SK-N-SH (cell line): ENCODE measurements at places on chromosomes 13 and 19. TPM values are rescaled to one million over a fixed set of nuclear protein-coding genes. Genes with fewer than 3 reads are reported as not detected.

The NLRP5 gene
- not detected in 2 replicates for polyA plus RNA-seq

The AKAP8L gene
- polyA plus RNA-seq = 44.7 and 46.1 TPM in 2 replicates

The DNMT1 gene
- polyA plus RNA-seq = 46.1 and 58.3 TPM in 2 replicates

The CEACAM3 gene
- not detected in 2 replicates for polyA plus RNA-seq

The LYPD4 gene
- not detected in 2 replicates for polyA plus RNA-seq

DNA sequence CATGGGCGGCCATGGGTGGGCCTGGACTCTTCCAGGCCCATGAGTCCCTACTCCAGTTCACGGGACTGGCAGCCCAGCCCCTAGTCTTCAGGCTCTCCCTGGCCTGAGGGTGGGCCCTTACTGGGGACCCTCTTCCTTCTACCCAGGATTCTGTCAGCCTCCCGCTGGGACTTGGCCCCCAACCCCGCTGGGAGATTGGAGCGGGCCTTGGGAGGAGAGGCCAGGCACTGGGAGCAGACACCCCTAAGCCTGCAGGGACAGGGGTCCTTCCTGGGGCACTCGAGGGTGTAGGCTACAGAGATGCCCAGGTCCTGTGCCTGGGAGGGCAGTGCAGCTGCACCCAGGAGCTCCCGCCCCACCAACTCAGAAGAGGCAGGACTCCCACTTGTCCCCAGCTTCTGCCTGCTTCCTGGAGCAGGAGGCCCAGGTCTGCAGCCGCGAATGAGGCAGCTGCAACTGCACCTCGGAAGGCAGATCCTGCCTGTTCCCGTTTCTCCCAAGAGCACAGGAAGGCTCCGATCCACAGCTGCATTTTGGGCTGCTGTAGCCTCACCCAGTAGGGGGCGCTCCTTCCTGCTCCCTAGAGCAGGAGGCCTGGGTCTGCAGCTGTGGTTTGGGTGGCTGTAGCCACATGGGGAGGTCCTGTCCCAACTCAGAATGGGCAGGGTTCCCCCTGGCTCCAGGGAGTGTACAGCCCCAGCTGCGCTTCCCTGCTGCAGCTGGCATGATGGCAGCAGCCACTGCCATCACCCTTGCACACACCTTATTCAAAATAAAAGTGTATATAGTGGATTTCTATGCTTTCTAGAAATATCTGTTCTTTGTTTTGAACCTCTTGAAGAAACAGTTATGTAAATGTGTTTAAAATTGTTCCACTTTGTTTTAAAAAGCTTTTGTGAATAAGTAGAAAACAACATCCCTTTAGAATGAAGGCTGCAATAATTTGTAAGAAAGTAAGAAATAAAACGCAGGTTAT, 46.8 kb downstream of the TEX26 start:
- H3K4me1 ChIP-seq = peaks cover 7% of the 10 kb centered on the region; the same call in 1 of the 2 replicates
- no peaks in the 10 kb centered on the region for H3K27me3 ChIP-seq
- no peak overlapping the region for H3K27ac ChIP-seq
- DNase-seq = peak; percentile 29
- H3K4me3 ChIP-seq = no peak overlapping the region

- H3K27ac ChIP-seq = peak overlapping the region; percentile 64; the same call in 1 of the 2 replicates
- H3K36me3 ChIP-seq = no peaks in the 10 kb centered on the region
- peak overlapping the region; percentile 52 for H3K4me3 ChIP-seq
- peak; percentile 94 for DNase-seq
- peaks cover 12% of the 10 kb centered on the region; the same call in 1 of the 2 replicates for H3K4me1 ChIP-seq
- H3K27me3 ChIP-seq = peaks cover 10% of the 10 kb centered on the region
Measured at GRCh38 chr13:112893570-112894422, 75.2 kb upstream of the MCF2L start.

DNA sequence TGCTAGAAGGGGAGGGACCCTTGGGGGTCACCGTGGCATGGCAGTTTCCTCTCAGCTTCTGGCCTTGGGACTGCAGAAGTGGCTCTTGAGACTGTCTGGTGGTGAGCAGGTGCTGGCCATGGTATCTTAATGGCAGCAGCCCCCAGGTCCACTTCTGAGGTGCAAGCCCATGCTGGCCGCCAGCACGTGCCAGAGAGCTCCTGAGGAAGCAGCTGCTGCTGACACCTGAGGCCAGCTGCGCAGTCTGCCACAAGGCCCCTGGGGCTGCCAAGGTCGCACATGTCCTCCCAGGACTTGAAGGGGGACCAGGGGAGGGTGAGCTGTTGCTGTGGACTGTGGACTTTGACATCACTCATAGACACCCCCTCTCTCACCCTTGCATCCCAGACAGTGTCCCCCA, 48.0 kb downstream of the NFIX start:
- H3K36me3 ChIP-seq = peaks cover 5% of the 10 kb centered on the region
- H3K27me3 ChIP-seq = no peaks in the 10 kb centered on the region
- H3K4me3 ChIP-seq = no peak overlapping the region
- H3K27ac ChIP-seq = no peak overlapping the region
- no peak for DNase-seq

DNA sequence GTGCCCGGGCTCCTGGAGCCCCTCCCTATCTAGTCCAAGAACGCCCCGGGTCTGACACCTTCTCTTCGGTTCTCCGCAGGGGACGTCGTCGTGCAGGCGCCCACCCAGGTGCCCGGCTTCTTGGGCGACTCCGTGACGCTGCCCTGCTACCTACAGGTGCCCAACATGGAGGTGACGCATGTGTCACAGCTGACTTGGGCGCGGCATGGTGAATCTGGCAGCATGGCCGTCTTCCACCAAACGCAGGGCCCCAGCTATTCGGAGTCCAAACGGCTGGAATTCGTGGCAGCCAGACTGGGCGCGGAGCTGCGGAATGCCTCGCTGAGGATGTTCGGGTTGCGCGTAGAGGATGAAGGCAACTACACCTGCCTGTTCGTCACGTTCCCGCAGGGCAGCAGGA, 3.4 kb downstream of the PVR start:
- peaks cover 19% of the 10 kb centered on the region; the same call in 1 of the 2 replicates for H3K36me3 ChIP-seq
- H3K27me3 ChIP-seq = no peaks in the 10 kb centered on the region
- H3K4me1 ChIP-seq = no peaks in the 10 kb centered on the region
- H3K27ac ChIP-seq = no peak overlapping the region

GRCh38 chr13:32267836-32268439, 47.2 kb downstream of the ZAR1L start:
- no peaks in the 10 kb centered on the region for H3K36me3 ChIP-seq
- no peak overlapping the region for H3K4me3 ChIP-seq
- DNase-seq = no peak
- no peaks in the 10 kb centered on the region for H3K27me3 ChIP-seq
- H3K4me1 ChIP-seq = no peaks in the 10 kb centered on the region; the same call in 1 of the 2 replicates
- H3K27ac ChIP-seq = no peak overlapping the region

- peak within 1 kb of the TSS; percentile 41 for H3K4me3 ChIP-seq
- H3K27ac ChIP-seq = no peak within 1 kb of the TSS
- H3K27me3 ChIP-seq = no peaks in the 10 kb centered on the region
- DNase-seq = peak; percentile 86
- no peaks in the 10 kb centered on the region for H3K4me1 ChIP-seq
Measured at GRCh38 chr19:17448131-17448967, at the start of gene TMEM221. Gene TMEM221, minus strand, starts transcription at chr19:17448668. Its CDS starts 206 bp downstream, at chr19:17448462.

DNA sequence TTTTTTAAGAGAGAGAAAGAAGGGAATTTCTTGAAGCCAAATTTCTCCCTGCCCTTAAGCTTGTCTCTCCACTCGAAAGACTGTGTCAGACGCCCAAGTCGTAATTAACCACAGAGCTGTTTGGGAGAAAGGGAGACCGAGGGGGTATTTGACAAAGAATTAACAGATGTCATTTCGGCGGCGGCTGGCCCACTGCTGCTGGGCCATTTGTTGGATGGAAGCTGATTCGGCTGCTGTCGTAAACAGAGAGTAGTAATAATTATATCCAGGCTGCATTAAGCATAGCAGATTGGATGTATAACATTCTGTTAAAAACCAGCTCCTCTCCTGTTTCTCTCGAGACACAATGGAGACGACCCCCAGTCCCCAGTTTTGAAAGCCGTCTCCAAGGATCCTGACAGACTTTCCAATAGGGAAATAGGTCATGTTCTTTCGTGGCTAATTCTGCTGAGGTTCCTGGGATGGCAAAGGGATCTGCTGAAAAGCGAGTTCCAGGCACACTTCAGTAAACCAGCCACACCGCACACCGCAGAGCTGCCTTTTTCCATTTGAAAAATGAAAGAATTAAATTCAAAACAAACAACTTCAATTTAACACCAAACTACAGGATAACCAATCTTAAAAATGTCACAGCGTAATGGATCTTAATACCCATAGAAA, 71.5 kb downstream of the KCTD15 start:
- no peaks in the 10 kb centered on the region for H3K36me3 ChIP-seq
- DNase-seq = peak; percentile 75

- no peak overlapping the region for H3K27ac ChIP-seq
- no peak for DNase-seq
- H3K27me3 ChIP-seq = no peaks in the 10 kb centered on the region
- H3K36me3 ChIP-seq = no peaks in the 10 kb centered on the region
Measured at GRCh38 chr13:104737713-104738112, 1671.5 kb upstream of the SLC10A2 start.

DNA sequence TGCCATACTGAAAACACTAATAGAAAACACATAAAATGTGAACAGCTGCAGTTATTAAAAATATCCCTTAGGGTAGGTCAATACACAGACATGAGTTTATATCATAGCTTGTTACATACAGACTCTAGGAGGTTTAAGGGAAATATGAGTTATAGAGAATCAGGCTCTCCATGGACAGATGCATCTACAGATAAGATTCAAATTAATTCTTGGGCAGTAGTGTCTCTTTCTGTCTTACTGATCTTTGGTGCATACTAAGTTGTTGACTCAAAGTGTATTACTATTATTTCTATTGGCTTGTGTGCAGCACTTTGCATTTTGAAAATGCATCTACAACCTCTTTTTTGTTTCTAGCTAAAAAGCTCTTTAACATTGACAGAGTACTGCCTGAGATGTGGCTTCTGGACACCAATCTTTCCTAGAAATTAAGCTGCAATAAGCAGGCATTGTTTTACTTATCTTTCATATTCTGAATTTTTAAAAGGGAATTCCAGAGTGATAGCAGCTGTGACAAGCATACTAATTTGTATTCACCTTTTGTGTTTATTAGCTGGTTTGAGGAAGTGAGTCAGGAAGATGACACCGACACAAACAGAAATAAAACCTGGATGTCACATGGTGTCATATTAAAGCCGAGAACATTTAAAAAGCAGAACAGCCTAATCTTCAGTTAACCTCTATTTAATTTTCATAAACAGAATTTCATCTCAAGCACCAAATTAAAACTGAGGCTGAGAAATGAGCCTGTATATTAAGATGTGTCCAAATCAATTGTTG, 399.0 kb downstream of the PCDH9 start:
- H3K4me3 ChIP-seq = no peak overlapping the region
- DNase-seq = no peak
- H3K36me3 ChIP-seq = no peaks in the 10 kb centered on the region
- no peak overlapping the region for H3K27ac ChIP-seq

DNA sequence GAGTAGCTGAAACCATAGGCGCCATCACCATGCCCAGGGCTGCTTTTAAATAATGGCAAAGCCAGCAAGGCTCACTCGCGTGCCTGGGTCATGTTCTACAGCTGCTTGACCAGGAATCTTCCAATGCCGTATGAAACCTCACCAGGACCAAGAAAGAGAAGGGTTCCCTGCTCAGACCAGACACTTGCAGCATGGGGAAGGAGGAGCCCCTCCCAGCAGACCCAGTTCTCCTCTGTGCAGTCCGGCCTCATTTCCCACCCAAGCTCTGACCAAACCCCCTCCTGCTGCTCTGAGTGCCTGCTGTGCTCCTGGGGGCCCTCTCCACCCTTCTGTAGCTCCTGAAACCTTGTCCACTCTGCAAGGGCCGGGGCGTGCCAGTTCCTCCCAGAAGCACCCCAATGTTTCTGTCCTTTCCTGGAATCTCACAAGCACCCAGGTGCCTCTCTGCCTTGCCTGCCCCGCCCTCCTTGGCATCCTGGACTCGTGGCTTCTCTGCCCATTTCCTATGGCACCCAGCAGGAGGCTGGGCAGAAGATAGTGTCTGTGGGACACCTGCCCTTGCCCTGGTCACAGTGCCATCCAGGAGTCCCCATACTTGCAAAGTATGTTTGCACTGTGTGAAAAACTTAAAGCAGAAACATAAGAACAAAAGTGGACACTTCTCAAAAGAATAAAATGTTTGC, 6.8 kb upstream of the SLC7A9 start:
- no peak overlapping the region for H3K4me3 ChIP-seq
- DNase-seq = no peak
- H3K36me3 ChIP-seq = no peaks in the 10 kb centered on the region

- H3K27ac ChIP-seq = no peak overlapping the region
- H3K4me3 ChIP-seq = no peak overlapping the region
- no peaks in the 10 kb centered on the region for H3K27me3 ChIP-seq
- no peak for DNase-seq
Measured at GRCh38 chr13:48146122-48146521, 51.2 kb upstream of the MED4 start.

DNA sequence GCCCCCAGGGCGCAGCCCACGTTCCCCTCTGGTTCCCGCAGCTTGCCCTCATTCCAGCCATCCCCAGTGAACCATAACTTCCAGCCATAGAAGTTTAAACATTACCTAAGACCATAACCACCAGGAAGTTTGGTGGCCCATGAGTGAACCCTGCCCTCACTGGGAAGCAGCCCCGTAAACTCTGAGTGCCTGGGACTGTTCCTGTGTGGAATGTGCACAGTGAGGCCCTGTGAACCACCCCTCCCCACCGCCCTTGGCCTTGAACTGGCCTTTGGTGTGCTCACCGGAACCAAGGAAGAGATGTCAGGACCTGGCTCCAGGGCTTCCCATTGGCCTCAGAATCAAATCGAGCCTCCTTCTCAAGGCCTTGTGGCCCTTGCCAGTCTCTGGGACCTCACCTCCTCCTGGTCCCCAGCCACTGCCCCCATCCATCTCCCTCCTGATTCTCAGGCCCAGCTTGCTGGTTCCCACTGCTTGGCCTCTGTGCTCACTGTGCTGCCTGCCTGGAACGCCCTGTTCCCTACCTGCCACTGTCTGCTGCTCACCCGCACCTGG, 46.5 kb downstream of the DNM2 start:
- DNase-seq = no peak
- H3K4me3 ChIP-seq = no peak overlapping the region
- H3K4me1 ChIP-seq = peaks cover 11% of the 10 kb centered on the region; the same call in 1 of the 2 replicates
- no peaks in the 10 kb centered on the region for H3K27me3 ChIP-seq
- peaks cover 4% of the 10 kb centered on the region; the same call in 1 of the 2 replicates for H3K36me3 ChIP-seq

GRCh38 chr13:21625366-21625765, 21.4 kb upstream of the MICU2 start:
- H3K4me3 ChIP-seq = peak overlapping the region; percentile 37
- H3K27ac ChIP-seq = no peak overlapping the region
- peaks cover 10% of the 10 kb centered on the region; the same call in 1 of the 2 replicates for H3K27me3 ChIP-seq
- no peaks in the 10 kb centered on the region for H3K4me1 ChIP-seq
- H3K36me3 ChIP-seq = no peaks in the 10 kb centered on the region

GRCh38 chr13:94672400-94672799, 39.9 kb downstream of the SOX21 start:
- no peak for DNase-seq
- H3K4me1 ChIP-seq = no peaks in the 10 kb centered on the region
- no peak overlapping the region for H3K4me3 ChIP-seq
- H3K36me3 ChIP-seq = no peaks in the 10 kb centered on the region

- H3K36me3 ChIP-seq = no peaks in the 10 kb centered on the region
- peak overlapping the region; percentile 54; the same call in 1 of the 2 replicates for H3K4me3 ChIP-seq
- H3K27me3 ChIP-seq = no peaks in the 10 kb centered on the region
Measured at GRCh38 chr19:53504885-53505284, 33.1 kb upstream of the ZNF331 start.

GRCh38 chr13:81018936-81019335, 678.0 kb upstream of the SPRY2 start:
- H3K36me3 ChIP-seq = no peaks in the 10 kb centered on the region
- H3K27me3 ChIP-seq = no peaks in the 10 kb centered on the region
- no peak for DNase-seq
- no peak overlapping the region for H3K27ac ChIP-seq
- H3K4me3 ChIP-seq = no peak overlapping the region

GRCh38 chr13:97130190-97130589, 91.9 kb upstream of the MBNL2 start:
- no peak overlapping the region for H3K27ac ChIP-seq
- no peak for DNase-seq
- no peaks in the 10 kb centered on the region for H3K36me3 ChIP-seq
- H3K4me3 ChIP-seq = no peak overlapping the region
- no peaks in the 10 kb centered on the region for H3K27me3 ChIP-seq
